ENCODE measurements at places on chromosomes 16 and 17.

- peak; percentile 63 for DNase-seq
Observed at GRCh38 chr17:57085448-57086068, 512 bp downstream of the AKAP1 start.

GRCh38 chr17:69175625-69176456 lies 34.1 kb upstream of the ABCA6 start:
- peak; percentile 31 for DNase-seq

DNA sequence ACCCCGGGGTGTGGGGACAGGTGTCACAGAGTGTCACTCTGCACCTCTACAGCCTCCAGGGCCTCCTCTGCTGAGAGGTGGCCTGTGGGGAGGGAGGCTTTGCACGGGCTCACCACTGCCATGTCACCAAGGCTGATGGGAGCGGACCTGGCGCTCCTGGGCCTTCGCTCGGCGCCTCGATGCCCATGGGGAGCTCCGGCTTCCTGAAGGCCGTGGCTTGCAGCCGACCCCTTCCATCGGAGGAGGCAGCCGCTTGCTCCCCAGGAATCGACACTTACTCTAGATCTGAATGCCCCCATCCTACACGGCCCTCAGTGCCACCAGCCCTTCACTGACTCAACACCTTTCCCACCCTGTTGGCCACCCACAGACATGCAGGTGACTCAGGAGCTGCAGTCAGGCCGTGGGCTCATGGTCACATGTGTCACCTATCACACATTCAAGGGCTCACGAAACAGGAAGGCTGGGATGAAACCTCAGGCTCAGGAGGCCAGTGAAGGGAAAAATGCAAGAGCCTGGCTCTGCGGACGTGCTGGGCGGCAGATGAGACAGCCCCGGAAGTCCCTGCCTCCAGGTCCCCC lies 11.9 kb downstream of the LGALS3BP start:
- DNase-seq: no peak

DNA sequence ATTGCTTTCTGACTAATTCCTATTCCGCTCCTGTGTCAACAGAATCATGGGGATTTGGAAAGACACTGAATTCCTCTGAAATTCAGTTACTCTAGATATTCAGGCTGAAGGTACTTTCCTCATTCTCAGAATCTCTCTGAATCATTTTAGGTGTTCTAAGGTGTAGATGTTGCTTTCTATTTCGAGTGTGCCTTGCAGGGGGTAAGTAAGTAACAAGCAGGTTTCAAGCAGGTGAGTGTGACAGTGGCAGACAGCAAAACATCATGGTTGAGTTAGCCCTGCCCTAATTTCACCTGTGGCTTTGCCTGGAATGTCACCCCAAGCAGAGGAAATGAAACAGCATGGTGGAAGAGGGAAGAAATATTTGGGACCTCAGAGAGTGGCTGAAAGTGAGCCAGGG lies 75.1 kb downstream of the SHISA9 start:
- DNase-seq: no peak

GRCh38 chr17:79126139-79126538 lies 51.5 kb downstream of the ENGASE start:
- DNase-seq: no peak

- no peak for DNase-seq
Observed at GRCh38 chr16:79317521-79317920, 283.0 kb downstream of the MAF start.

DNA sequence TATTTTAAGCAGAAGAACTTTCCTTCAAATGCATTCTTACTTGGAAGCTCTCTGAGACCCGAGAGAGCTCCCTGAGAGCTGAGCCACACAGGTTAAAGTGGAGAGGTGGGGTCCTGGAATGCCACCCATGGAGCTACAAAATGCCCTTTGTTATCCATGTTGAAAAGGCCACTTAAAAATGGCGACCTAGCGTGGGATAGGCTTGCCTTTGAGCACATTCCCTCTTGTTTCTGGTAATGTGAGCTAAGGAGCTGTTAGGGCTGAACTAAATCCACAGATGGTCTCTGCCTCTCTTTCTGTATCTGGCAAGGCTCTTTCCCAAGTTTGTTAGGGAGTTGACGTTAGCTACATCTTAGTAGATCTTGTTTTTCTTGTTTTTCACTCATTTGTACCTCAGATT lies 171.6 kb downstream of the SNX29 start:
- no peak for DNase-seq

DNA sequence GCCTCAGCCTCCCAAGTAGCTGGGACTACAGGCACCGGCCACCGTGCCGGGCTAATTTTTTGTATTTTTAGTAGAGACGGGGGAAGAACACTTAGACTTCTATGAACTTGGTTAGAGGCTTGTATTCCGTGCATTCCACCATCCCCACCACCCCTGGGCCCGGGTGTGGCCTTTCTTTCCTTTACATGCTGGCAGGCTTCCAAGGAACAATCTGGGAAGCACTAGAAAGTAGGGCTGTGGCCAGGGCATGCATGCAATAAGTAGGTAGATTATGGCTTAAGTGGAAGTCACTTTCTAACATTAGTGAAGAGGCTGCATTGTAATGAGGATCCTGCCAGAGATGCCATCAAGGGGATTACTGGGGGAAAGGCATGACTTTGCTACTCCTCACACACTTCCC lies 171.6 kb downstream of the SHISA6 start:
- DNase-seq: no peak

DNA sequence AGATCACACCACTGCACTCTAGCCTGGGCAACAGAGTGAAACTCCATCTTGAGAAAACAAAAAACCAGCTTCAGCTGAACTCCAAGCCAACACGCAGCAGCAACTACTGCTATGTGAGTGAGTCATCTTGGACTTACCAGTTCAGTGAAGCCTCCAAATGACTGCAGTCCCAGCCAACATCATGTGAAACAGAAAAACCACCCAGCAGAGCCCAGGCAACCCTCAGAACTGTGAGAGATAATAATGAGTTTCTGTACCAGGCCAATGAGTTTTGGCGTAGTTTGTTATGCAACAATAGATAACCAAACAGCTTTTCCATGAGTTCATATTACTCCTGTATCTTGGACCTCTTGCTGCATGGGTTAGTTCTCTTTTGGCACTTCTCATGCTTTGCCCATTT lies 23.3 kb downstream of the PHF12 start:
- DNase-seq: peak; percentile 45

DNA sequence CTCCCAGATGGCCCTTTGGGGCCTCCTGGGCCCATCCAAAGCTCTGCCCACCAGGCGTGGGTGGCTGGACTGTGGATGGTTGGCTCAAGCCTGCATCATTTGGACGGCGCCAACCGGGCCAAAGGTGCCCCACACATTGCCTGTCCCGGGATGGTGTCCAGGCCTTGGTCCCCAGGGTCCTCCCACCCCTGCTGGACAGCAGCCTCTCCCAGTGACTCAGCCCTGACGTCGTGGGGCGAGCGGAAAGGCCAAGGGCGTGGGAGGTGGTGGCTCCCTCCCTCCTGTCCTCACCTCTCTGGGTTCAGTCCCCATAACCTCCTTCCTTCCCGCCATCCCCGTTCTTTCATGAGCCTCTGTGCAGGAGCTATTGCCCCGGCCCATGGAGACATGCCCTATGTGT lies 42.1 kb upstream of the DLX4 start:
- DNase-seq: no peak

DNA sequence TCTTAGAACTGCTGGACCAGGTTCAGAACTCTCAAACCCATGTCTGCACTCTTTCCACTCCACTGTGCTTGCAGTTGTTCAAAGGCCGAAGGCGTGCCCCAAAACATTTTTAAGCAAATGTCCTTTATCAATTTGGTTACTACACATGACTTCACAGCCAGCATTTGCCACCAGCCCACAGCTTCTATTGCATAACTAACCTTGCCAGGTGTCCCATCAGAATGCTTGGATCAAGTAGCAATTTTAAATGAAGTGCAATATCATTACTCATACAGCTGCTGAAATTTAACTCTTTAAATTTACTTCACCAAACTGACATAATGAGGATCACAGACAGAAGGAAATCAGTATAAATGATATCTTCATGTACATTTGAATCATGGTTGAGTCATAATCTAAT lies 29.8 kb upstream of the HS3ST3A1 start:
- DNase-seq: no peak

- DNase-seq: no peak
Observed at GRCh38 chr17:12613566-12613965, 52.1 kb upstream of the MYOCD start.

DNA sequence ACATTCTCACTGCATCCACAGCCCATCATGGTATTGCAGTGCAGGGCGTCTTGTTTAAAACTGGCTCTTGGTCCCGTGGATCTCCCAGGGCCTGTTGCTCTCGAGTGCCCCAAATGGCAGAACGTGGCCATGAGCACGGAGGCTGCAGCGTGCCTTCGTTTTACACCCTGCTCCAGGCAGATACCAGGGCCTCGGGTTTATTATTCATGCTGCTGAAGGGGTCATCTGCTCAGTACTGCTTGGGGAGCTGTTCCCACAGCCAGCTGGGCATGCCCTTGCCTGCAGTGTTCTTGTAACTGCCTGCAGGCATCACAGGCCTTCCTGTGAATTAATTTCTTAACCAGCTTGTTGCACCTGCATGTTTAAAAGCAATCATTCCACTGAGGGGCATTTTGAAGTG lies 129.7 kb upstream of the CHMP6 start:
- peak; percentile 26 for DNase-seq

GRCh38 chr17:36778448-36778847 lies 158.8 kb upstream of the LHX1 start:
- no peak for DNase-seq

GRCh38 chr17:2146132-2146871 lies 91.4 kb downstream of the HIC1 start:
- DNase-seq: no peak

DNA sequence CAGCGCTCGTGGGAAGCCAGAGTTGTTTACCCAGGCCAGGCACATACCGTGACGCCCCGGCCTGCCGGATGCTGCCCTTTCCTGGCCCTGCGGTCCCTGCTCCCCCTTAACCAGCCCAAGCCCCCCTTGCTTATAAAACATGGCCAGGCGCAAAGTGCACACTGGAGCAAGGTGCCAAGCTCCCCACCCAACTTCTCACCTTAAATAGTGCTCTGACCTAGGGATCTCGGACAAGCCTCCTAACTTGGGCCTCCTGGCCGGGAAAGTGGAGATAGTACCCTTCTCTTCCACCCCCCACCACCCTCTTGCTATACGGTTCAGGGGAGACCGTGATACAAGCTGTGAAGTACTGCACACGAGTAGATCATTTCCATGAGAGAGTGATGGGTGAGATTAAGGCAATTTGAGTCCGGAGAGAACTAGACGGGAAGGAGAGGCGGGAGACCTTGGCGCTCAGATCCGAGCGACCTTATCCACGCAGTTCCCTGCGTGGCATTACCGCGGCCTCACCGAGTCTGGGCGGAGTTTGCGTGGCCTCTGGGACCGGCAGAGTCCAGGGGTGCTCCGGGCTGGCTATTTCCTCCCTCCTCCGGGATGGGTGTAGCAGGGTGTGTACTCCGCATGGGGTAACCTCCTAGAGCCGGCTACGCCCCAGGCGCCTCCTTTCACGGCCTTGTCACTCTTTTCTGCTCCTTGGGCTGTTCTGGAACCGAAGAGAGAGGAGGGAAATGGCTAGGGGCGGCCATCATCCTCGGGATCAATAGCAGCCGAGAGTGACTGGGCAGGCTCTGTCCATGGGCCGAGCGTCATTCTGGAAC lies 4.4 kb upstream of the LHX1 start:
- no peak for DNase-seq

DNA sequence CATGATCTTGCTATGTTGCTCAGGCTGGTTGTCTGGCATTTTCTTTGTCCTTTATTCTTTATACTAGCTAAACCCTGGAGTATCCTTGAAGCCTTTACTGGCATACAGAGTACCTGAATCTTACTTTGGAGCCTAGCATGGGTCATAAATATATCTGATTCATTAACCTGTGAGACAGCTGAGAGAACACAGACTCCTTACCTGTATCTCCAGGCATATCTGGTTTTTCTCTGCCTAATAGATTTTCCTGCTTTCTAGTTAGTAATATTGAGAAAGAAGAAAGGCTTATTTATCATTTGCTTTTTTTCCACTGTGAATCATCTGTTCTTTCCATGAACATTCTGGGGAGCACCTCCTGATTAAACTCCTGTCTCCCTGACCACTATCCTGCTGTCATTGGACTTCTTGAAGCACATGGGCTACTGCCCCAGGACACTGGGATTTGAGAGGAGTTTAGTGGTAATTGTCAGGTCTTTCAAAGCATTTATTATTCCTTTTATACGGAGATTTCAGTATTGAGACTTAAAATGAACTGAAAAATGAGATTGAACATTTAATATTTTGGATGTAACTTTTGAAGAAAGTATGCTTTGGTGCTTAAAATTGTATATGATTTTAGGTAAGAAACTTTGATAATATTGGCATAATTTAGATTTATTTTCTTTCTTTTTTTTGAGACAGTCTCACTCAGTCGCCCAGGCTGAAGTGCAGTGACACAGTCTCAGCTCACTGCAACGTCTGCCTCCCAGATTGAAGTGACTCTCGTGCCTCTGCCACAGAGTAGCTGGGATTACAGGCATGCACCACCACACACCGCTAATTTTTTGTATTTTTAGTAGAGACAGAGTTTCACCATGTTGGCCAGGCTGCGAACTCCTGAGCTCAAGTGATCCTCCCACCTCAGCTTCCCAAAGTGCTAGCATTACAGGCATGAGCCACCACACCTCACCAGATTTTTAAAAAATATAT lies 8.6 kb downstream of the PDP2 start:
- DNase-seq: no peak

DNA sequence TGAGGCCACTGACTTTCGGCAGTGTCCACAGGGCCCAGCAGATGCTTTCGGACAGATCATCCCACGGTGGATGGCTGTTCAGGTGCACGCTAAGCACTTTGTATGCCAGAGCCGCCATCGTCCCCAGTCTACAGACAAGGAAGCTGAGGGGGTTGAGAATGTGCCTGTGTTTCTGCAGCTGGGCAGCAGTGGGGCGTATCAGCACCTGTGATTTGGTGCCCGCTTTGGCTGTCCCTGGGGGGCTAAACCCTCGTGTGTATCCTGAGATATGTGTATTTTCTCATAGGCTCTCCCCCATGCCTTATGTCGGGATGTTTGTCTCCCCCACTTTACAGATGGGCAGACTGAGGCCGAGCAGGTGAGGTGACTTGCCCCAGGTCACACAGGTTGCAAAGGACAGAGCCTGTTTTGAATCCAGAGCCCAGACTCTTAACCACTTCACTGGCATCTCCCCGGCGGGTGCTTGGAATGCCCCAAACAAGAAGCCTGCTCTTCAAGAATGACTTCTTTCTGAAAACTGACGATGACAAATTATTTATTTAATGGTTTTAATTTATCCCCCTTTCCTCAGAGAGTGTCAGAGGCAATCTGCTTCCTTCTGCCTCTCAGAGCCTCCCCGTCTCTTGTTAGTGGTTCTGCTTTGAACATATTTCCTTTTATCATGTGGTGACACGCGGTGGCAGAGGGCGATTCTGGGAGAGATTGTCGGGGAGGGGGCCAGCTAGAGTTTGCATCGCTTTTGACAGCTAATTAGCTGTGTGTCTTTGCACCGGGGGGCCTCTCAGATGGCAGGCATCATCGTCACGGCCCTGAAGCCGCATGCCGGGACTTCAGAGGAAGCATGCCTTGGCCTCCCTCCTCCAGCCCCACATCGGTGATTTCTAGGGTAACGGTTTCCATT lies 149.6 kb upstream of the CIBAR2 start:
- peak; percentile 19 for DNase-seq

GRCh38 chr17:78394209-78394608 lies 15.8 kb downstream of the PGS1 start:
- DNase-seq: no peak

GRCh38 chr17:16477255-16477654 lies 14.7 kb downstream of the LRRC75A start:
- DNase-seq: no peak

Measured in CD4-positive, alpha-beta T cell treated with Interleukin-1 beta for 1 hour (primary cell).